ENCODE measurements at places on chromosomes 5 and 9.

DNA sequence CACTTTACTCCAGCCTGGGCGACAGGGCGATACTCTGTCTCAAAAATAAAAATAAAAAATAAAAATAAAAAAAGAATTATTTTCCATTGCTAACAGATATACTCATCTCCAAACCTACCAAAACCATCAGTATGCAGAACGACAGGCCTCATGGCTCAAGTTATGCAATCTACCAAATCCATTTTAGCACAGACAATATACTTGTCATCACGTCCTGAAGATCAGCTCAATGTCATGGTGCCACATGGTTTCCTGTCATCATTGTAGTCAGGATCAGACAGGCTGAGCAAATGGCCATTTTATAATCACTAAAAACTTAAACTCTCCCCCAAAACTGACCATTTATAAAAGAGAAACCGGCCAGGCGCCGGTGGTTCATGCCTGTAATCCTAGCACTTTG lies 69.1 kb downstream of the HABP4 start:
- no peak for DNase-seq

GRCh38 chr9:116378873-116379272 lies 225.3 kb downstream of the PAPPA start:
- DNase-seq: no peak

GRCh38 chr9:106773750-106774149 lies 89.2 kb upstream of the ZNF462 start:
- DNase-seq: no peak

- no peak for DNase-seq
These were observed 593.0 kb downstream of the ACTL7B start for GRCh38 chr9:108262836-108263235.

DNA sequence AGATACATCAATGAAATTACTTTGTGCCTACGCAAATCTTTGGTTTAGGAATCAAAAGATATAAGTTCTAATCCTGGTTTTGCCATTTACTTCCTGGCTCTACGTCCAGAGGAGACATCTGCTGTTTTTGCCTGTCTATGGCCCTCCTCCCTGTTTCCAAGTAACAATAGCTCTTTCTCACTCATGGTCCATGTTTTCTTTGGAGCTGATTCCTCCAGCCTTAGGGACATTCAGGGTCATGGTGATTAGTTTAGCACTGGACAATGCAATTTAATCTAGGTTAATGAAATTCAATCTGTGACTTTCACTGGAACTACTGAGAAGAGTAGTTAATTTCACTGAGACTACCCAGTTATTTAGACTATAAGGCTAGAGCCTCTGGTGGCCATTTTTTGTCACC lies 170.6 kb downstream of the SEMA6A start:
- DNase-seq: no peak

DNA sequence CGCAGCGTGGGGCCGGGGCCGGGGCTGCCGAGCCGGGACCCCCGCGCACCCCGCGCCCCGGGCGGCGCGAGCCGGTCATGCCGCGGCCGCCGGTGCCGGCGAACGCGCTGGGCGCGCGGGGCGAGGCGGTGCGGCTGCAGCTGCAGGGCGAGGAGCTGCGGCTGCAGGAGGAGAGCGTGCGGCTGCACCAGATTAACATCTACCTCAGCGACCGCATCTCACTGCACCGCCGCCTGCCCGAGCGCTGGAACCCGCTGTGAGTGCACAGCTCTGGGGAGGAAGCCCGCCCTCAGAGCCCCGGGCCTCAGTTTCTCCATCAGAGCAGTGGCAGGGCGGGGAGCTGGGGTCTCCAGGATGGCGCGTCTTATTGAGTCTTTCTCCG lies 335 bp downstream of the GALNT12 start:
- DNase-seq: no peak

DNA sequence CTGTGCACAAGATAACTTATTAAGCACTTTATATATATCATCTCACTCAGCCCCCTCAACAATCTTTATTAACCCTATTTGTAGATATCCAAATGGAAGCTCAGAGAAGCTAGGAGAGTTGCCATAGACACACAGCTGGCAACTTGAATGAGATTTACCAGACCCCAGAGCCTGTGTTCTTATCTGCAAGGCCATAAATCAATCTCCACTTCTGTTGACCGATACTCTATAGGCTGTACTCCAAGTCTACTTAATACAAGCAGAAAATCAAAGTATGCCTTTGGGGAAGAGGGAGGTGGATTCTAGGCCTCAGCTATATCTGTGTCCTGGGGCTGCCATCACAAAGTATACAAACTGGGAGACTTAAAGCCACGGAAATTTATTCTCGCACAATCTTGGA lies 6.0 kb upstream of the IL9 start:
- DNase-seq: no peak

DNA sequence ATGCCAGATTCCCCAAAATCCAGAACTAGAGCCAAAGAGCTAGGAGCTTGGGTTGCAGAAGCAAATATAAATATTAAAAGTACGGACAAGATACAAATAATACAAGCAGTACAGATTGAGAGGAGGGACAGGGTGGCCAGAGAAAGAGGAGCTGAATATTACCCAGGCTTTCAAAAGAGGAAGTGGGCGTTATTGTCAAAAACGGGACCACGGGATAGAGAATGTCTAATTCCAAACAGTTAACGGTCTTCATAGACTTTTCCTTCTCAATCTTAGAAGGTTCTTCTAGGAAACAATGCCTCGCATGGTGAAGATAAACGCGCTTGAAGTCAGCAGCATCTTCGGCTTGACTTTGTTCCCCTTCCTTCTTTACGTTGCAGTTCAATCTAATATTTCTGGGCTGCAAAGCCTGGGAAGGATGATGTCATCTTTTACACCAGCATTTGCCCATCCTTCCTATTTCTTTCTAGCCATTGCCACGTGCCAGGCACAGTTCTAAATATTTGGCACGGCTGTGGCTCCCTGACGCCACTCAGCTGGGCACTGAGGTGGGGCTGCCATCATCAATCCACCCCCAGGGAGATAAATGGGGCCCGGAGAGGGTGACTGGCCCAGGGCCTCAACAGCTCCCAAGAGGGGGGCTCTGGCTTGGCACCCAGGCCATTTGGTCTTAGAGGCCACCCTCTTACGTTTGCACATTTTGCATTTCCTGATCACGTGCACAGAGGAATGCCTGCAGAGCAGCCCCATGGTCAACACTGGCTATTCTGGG lies 16.3 kb upstream of the OLFM1 start:
- DNase-seq: no peak

DNA sequence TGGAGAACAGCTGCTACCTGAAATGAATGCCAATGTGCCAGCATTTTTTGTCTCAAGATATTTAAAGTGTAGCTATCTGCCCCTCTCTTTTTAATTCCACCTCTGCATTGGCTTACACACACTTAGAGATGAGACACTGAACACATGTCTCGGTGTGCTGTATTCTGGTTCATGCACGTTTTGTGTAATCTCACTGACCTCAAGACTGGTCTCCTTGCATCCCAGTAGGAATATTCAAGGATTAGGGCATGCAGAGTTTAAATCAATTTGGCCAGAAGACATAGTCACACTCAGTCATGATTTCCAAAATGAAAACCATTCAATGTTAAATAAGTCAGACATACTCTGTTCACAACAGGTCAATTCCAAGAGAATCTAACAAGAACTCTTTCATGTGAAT lies 561.8 kb upstream of the TUSC1 start:
- DNase-seq: no peak

GRCh38 chr5:40333459-40334241 lies 346.1 kb upstream of the PTGER4 start:
- no peak for DNase-seq

- DNase-seq: no peak
These were observed 327.6 kb downstream of the ACTL7B start for GRCh38 chr9:108528231-108528630.

GRCh38 chr5:158810615-158811014 lies 289.1 kb downstream of the EBF1 start:
- DNase-seq: no peak

- no peak for DNase-seq
These were observed 285.1 kb upstream of the TUT7 start for GRCh38 chr9:86639287-86639686.

DNA sequence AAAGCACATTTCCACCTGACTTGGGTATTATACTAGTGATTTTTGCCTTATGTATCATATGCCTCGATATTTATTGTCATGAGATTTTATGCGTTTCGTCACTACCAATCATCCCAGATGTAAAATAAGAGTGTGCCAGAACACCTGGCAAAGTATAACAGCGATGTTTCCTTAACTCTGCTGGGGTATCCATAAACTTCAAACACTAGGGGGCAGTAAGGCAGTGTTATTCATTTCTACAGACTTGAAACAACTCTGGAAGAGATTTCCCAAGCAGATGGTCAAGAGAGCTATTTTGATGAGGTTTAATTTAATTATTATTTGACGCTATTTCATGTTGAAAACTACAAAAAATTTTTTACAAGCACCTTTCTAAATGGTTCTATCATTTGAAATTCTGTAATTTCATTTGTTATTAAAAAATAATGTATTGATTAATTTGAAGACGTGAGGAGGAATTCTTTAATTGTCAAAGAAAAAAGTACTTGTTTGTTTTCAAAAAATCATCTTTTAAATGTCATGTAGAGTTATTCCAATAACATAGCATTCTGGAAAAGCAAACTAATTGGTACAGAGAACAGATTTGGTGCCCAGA lies 388.5 kb upstream of the CTNND2 start:
- peak; percentile 67 for DNase-seq

Measured in mesendoderm (in vitro differentiated cells).